HFFc6 (cell line): ENCODE measurements at places on chromosomes 7 and 10.

GRCh38 chr7:17679458-17679857, 260.8 kb downstream of the SNX13 start:
- DNase-seq: peak; percentile 52

DNA sequence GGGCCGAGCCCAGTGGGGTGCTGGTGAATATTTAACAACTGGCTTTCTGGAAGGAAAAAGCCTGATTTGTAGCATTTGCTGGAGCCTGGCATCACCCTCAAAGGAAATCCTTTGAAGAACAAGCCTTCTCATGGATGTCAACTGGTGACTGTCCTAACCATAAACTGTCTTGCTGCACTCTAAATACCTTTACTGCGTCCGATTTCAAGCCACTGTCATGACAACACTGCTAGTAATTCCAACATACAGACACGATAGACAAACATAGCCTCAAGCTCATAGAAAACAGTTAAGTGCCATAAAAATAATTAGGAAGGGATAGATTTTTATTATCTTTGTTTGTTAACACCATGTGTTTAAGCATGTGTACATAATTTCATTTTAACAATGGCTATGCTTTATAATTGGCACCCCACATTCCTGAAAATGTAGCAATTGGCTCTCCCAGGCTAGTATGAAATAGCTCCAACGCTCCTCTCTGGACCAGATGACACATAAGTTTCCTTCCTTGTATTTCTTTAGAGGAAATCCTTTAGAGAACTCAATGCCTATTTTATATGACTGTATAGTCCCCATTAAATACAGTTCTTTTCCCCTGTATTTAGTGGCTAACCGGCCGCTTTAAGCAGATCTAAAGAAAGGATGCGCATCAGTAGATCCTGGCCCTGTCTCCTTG, 273.4 kb downstream of the PRPF18 start:
- DNase-seq: peak; percentile 61

- no peak for DNase-seq
Observed at GRCh38 chr10:109587366-109587765, 335.9 kb downstream of the XPNPEP1 start.

DNA sequence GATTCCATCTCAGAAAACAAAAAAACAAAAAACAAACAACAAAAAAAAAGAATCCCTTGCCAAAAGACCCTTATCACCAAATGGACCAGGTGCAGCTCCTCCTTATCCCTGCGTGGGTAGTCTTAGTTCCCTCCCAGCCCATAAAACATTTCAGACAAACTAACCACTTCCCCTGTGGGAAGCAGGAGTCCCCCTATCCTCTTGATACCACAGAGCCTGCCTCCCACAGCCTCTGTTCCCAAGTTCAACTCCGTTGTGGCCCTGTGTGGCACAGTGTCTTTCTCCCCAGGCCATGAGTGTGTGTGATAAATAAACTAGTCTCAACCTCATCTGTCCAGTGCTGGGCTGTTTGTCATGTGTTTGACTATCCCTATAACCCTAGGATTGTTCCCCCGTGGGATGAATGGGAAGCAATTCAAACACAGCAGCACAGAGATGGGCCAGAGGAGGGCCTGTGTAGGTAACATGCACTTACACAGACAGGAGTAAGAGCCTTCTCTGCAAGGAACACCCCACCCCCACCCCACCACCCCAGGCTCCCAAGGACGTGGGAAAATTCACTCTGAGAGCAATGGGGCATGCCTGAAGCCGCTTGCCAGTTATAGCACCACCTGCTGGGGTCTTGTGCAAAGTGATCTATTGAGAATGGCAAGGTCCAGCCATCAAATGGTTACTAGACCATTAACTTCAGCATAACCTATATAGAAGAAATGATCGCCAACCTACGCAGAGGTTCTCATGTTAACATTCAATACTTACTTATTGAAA, 147.1 kb upstream of the GHITM start:
- DNase-seq: no peak
